Body of pancreas (tissue), 4 donors: ENCODE measurements at places on chromosomes 5 and 9. TPM values are rescaled to one million over a fixed set of nuclear protein-coding genes. Genes with fewer than 3 reads are reported as not detected.

GRCh38 chr5:39520232-39520572, 95.4 kb upstream of the DAB2 start:
- DNase-seq = no peak

GRCh38 chr9:117400171-117400570, 14.7 kb downstream of the ASTN2 start:
- peak; percentile 61 for DNase-seq

GRCh38 chr5:151030056-151030336, 9.6 kb downstream of the GPX3 start:
- DNase-seq = no peak

CTNNAL1 gene
- total RNA-seq = 23.9 TPM

PCDHGB2 gene
- total RNA-seq = 9.3 TPM
